ENCODE measurements at places on chromosomes 7 and 10.

DNA sequence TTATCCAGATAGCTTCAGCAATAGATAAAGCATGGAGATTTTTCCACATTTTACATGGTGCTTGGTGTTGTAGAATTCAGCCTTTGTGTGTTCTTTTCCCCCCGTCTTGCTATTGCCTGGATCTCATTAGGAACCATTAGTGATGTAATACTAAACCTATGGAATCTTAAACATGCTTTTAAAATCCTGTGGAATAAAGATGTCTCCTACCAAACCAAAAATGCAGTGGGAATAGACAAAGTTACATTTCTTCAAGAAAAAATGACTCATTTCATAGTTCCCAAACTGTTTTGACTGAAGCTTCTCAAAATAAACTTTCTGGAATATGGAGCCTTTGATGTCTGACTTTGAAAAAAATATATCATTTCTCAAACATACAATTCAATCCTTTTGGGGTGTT, 44.0 kb downstream of the CALD1 start:
- H3K27ac ChIP-seq = no peak overlapping the region
- no peaks in the 10 kb centered on the region for H3K27me3 ChIP-seq
- no peak for DNase-seq
- no peak overlapping the region for H3K4me3 ChIP-seq
- peaks cover 7% of the 10 kb centered on the region for H3K4me1 ChIP-seq

DNA sequence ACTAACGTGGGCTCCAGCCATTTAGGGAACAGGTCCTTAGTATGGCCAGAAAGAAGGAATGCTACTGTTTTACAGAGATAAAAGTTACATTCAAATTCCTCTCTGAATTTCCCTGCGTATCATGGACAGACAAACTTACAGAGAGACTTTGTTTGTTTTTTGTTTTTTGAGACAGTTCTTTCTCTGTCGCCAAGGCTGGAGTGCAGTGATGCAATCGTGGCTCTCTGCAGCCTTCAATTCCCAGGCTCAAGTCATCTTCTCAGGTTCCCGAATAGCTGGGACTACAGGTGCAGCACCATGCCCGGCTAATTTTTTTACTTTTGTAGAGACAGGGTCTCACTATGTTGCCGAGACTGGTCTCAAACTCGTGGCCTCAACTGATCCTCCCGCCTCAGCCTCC, 64.5 kb upstream of the MPP7 start:
- H3K27ac ChIP-seq = no peak overlapping the region
- no peaks in the 10 kb centered on the region for H3K36me3 ChIP-seq
- no peaks in the 10 kb centered on the region for H3K4me1 ChIP-seq
- no peak overlapping the region for H3K4me3 ChIP-seq

GRCh38 chr7:159038066-159038465, 106.6 kb downstream of the VIPR2 start:
- DNase-seq = no peak
- no peaks in the 10 kb centered on the region for H3K36me3 ChIP-seq
- H3K4me3 ChIP-seq = no peak overlapping the region
- H3K27me3 ChIP-seq = no peaks in the 10 kb centered on the region
- no peaks in the 10 kb centered on the region for H3K4me1 ChIP-seq

GRCh38 chr7:36787933-36788378, 63.7 kb upstream of the AOAH start:
- no peak overlapping the region for H3K4me3 ChIP-seq
- no peaks in the 10 kb centered on the region for H3K36me3 ChIP-seq
- no peak for DNase-seq
- H3K27ac ChIP-seq = no peak overlapping the region
- peaks cover 29% of the 10 kb centered on the region for H3K4me1 ChIP-seq
- H3K27me3 ChIP-seq = no peaks in the 10 kb centered on the region

DNA sequence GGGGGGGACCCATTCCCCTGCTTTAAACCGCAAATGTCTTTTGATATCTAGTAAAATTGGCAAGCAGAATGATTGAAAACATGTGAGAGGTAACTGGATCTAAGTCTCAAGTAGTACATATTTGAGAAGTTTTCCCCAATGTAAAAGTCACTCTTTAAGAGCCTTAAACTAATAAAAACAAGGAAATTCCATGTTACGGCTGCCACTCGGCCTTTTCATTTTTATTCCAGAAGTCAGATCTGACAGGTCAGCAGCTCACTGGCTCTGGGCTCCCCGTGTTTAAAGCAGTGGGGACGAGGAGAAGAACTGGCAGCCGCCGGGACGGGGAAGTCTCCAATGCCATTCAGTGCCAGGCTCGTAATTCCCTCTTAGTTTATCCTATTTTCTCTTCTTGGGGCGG, 80.7 kb downstream of the CUX1 start:
- H3K27me3 ChIP-seq = no peaks in the 10 kb centered on the region
- peaks cover 12% of the 10 kb centered on the region for H3K4me1 ChIP-seq
- no peak overlapping the region for H3K27ac ChIP-seq
- H3K36me3 ChIP-seq = no peaks in the 10 kb centered on the region
- DNase-seq = no peak

DNA sequence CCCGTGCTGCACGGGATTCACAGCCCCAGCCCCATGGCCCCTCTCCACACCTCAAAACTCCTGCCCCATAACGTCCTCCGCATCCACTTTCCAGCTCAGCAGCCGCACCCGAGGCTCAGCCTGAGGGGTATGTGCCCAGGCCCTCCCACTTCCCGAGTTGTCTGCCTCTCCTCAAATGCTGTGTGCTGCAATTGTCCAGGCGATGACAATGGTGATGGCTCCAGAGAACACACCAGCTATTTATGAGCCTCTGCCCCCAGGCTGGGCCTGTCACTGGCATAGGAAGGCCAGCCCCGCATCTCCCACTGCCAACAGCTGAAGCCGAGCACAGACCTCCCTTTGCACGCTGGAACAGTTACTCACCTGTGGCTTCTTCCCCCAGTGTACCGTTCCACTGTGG, 2.4 kb upstream of the LDB3 start:
- H3K27me3 ChIP-seq = peaks cover 14% of the 10 kb centered on the region
- H3K27ac ChIP-seq = no peak overlapping the region
- no peaks in the 10 kb centered on the region for H3K36me3 ChIP-seq
- no peaks in the 10 kb centered on the region for H3K4me1 ChIP-seq
- H3K4me3 ChIP-seq = no peak overlapping the region

DNA sequence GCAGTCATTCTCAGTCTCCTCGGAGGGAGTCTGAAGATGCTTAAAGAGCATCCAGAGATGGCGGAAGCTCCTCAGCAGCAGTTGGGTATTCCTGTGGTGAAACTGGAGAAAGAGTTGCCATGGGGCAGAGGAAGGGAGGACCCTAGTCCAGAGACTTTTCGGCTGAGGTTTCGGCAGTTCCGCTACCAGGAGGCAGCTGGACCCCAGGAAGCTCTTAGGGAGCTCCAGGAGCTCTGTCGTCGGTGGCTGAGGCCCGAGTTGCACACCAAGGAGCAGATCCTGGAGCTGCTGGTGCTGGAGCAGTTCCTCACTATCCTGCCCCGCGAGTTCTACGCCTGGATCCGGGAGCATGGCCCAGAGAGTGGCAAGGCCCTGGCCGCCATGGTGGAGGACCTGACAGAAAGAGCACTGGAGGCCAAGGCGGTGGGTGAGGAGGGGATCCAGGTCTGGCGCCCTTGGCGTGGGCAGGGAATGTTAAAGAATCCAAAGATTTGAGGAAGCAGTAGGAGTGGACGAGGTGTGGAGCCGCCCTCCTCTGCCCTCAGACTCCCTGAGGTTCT, 2.9 kb downstream of the ZSCAN25 start:
- peaks cover 53% of the 10 kb centered on the region for H3K4me1 ChIP-seq
- H3K4me3 ChIP-seq = no peak overlapping the region
- peak overlapping the region; percentile 84 for H3K27ac ChIP-seq
- no peak for DNase-seq
- peaks cover 32% of the 10 kb centered on the region for H3K36me3 ChIP-seq
- H3K27me3 ChIP-seq = no peaks in the 10 kb centered on the region

DNA sequence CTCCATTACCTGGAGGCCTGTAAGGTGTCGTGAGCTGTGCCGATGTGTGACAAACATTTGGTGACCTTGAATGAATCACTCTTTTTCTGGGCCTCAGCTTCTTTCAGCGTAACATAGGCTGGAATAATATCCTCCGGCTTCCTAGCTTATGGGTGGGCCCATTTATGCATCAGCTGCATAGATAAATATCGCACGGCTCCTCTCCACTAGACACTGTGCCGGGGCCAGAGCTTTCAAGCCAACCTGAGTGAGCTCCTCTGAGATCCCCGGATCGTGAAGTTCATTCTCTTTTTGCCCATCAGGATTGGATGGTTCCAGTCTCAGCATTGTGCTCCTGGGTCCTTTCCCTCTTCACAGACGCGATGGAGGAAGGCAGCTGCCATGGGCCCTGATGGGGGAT, 574.3 kb upstream of the FOXK1 start:
- no peak overlapping the region for H3K4me3 ChIP-seq
- H3K36me3 ChIP-seq = no peaks in the 10 kb centered on the region
- H3K27ac ChIP-seq = no peak overlapping the region

DNA sequence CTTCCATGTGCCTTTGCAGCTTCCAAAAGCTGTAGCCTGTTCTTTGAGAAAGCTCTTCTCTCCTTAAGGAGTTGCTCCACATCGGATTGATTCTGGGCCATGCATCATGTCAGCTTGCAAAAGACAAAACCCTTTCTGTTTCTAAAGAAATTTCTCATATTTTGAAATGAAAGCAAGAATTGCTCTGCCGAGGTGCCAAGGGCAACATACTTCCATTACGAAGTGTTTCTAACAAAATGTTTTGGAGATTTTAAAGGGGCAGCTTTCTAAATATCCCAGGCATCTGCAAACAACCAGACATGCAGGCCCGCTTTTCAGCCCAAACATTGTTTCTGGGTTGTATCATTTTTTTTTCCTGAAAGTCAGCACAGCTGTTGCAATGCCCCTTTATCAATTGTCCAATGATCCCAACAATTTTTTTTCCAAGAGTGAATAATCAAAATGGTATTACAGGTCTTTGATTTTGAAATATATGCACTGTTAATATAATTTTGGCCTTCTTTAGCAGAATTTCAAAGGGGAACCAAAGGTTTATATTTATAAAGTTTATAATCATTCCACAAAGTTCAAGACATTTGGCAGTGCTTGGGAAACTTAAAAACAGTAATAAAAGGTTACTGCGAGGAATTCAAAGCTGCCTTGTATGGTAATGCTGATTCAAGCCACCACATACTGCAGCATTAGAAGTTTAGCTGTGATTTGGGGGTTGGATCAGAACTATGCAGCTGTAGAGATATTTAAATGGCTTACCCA, 61.0 kb downstream of the TES start:
- peak overlapping the region; percentile 93 for H3K27ac ChIP-seq
- DNase-seq = no peak
- H3K4me1 ChIP-seq = peaks cover 37% of the 10 kb centered on the region
- H3K27me3 ChIP-seq = no peaks in the 10 kb centered on the region
- H3K36me3 ChIP-seq = no peaks in the 10 kb centered on the region
- H3K4me3 ChIP-seq = peak overlapping the region; percentile 21

DNA sequence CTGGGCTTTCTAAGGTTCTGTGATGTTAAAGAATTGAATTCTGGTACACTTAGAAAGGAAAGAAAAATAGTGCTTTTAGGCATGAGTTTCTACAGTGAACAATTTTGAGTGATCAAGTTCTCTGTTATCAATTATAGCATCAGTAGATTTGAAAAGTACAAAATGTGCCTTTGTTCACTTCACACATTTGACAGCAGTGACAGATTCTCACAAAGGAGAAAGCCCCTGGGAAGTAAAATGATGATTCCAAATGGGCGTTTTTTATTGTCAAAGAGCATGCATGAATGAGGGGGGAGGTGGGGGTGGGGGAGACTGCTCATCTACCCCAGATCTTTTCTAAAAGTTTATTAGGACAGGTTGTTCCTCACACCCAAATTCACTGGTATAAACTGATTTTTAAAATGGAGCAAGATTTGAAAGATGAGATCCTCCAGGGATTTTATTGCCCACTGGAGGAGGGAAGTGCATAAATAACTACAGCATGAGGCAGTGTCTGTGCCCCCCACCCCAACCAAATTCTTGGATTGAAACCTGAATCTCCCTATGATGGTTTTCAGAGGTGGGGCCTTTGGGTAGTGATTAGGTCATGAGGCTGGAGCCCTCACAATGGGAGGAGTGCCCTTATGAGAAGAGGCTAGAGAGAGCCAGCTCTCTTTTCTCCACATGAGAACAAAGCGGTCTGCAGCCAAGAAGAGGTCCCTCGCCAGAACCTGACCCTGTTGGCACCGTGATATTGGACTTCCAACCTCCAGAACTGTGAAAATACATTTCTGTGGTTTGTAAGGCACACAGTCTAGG, 79.5 kb downstream of the AOAH start:
- H3K36me3 ChIP-seq = no peaks in the 10 kb centered on the region
- no peak overlapping the region for H3K4me3 ChIP-seq
- DNase-seq = no peak
- H3K4me1 ChIP-seq = peaks cover 11% of the 10 kb centered on the region
- no peak overlapping the region for H3K27ac ChIP-seq

DNA sequence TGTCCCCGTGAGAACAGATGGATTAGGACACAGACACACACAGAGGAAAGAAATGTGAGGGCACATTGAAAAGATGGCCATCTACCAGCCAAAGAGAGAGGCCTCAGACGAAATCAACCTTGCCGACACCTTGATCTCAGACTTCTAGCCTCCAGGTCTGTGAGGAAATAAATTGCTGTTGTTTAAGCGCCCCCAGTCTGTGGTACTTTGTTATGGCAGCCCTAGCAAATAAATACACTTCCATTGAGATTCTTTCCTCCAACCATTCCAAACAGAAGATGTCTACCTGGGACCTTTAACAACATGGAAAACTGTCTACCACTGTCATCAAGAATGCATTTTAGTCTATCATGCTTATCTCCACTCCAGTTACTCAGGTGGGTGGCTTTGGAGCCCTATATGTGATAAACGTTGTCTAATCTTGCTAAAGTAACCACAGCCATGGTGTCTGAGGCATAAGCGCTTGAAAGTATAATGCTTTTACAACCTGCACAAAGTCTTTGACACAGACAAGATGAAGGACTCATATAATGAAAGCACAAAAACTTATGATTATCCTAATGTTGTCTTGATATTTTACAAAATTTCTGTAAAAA, 244.3 kb downstream of the MTERF1 start:
- no peak overlapping the region for H3K27ac ChIP-seq
- H3K36me3 ChIP-seq = no peaks in the 10 kb centered on the region
- H3K4me1 ChIP-seq = no peaks in the 10 kb centered on the region

GRCh38 chr10:95305606-95306317, 15.0 kb upstream of the PDLIM1 start:
- no peak for DNase-seq
- peaks cover 20% of the 10 kb centered on the region for H3K4me1 ChIP-seq
- no peak overlapping the region for H3K4me3 ChIP-seq
- no peaks in the 10 kb centered on the region for H3K27me3 ChIP-seq
- H3K36me3 ChIP-seq = no peaks in the 10 kb centered on the region

- no peak for DNase-seq
- H3K27me3 ChIP-seq = peaks cover 28% of the 10 kb centered on the region
- peaks cover 4% of the 10 kb centered on the region for H3K4me1 ChIP-seq
- H3K36me3 ChIP-seq = no peaks in the 10 kb centered on the region
Measured at GRCh38 chr10:30818854-30819253, 189.3 kb upstream of the LYZL2 start.

GRCh38 chr7:127438836-127439235, 46.3 kb upstream of the ZNF800 start:
- no peak overlapping the region for H3K27ac ChIP-seq
- H3K4me3 ChIP-seq = no peak overlapping the region
- no peaks in the 10 kb centered on the region for H3K4me1 ChIP-seq
- no peaks in the 10 kb centered on the region for H3K27me3 ChIP-seq
- no peak for DNase-seq
- no peaks in the 10 kb centered on the region for H3K36me3 ChIP-seq

- no peak overlapping the region for H3K27ac ChIP-seq
- no peak for DNase-seq
- no peaks in the 10 kb centered on the region for H3K36me3 ChIP-seq
- no peak overlapping the region for H3K4me3 ChIP-seq
- no peaks in the 10 kb centered on the region for H3K4me1 ChIP-seq
- peaks cover 10% of the 10 kb centered on the region for H3K27me3 ChIP-seq
Measured at GRCh38 chr10:78852466-78853240, 216.1 kb upstream of the ZMIZ1 start.

Measured in keratinocyte (primary cell).